Activated naive CD8-positive, alpha-beta T cell treated with anti-CD3 and anti-CD28 coated beads for 36 hours (primary cell): ENCODE measurements at places on chromosomes 3 and 15. TPM values are rescaled to one million over a fixed set of nuclear protein-coding genes. Genes with fewer than 3 reads are reported as not detected.

GRCh38 chr3:122642935-122643334 is 37.7 kb upstream of the PARP14 start:
- DNase-seq, result no peak
- H3K27me3 ChIP-seq, result peaks cover 13% of the 10 kb centered on the region
- peaks cover 16% of the 10 kb centered on the region for H3K4me1 ChIP-seq
- no peak overlapping the region for H3K4me3 ChIP-seq
- H3K27ac ChIP-seq, result no peak overlapping the region
- H3K36me3 ChIP-seq, result no peaks in the 10 kb centered on the region

- no peaks in the 10 kb centered on the region for H3K4me1 ChIP-seq
- no peaks in the 10 kb centered on the region for H3K36me3 ChIP-seq
- no peak overlapping the region for H3K27ac ChIP-seq
- H3K27me3 ChIP-seq, result peaks cover 18% of the 10 kb centered on the region
- no peak for DNase-seq
- no peak overlapping the region for H3K4me3 ChIP-seq
These were observed 98.8 kb upstream of the MB21D2 start for GRCh38 chr3:193016437-193016901.

DNA sequence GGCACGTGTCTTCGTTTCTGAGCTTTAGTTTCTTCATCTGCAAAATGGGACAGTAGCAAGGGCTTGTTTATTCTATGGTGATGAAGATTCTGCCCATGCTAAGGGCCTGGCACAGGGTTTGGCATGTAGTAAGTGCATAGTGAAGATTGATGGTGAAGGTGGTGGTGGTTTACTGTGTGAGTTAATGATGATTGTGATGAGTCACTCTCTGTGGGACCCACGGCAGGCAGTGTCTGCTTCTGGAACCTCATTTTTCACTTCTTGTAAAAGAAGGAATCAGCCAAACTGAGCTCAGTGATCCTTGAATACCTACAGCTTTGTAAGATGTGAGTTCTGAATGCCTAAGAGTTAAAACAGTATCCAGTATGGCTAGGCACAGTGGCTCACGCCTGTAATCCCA is 86.2 kb upstream of the LRTM1 start:
- no peaks in the 10 kb centered on the region for H3K27me3 ChIP-seq
- no peak overlapping the region for H3K4me3 ChIP-seq
- H3K27ac ChIP-seq, result no peak overlapping the region
- no peaks in the 10 kb centered on the region for H3K4me1 ChIP-seq
- no peaks in the 10 kb centered on the region for H3K36me3 ChIP-seq

DNA sequence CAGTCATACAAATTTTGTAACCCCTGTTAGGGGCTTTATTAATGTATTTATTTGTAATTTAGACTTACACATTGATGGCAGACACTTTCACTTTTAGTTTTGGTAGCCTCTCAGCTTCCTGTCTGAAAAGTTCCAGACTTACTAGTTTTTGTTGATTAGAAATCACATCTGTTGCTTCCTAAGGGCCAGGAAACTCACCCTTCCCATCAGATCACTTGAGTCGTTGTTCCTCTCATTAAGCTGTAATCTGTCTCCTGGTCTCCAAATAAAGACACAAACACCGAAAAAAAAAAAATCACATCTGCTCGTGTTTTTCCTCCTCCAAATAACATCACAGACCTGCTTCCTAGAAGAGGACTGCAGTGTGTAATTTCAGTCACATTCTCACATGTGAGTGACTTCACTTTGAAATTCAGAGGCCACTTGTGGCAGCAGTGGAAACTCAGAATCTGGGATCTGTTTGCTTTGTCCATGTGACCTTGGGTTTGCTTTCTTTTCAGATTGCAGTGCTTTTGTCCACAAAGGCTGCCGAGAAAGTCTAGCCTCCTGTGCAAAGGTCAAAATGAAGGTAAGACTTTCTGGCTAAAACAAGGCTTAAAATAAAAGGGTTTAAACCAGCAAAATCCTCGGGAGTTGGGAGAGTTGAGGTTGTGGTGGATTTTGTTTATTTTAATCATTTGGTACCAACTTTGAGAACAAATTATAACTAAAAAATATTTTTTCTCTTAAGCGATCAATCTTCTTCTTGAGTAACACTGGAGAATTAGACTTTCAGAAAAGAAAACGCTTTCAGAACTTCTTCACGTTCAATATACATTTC is 87.0 kb downstream of the KLHL25 start:
- no peaks in the 10 kb centered on the region for H3K27me3 ChIP-seq
- H3K4me1 ChIP-seq, result peaks cover 81% of the 10 kb centered on the region
- H3K4me3 ChIP-seq, result peak overlapping the region; percentile 88
- DNase-seq, result no peak
- H3K27ac ChIP-seq, result peak overlapping the region; percentile 100
- peaks cover 43% of the 10 kb centered on the region for H3K36me3 ChIP-seq

ZNF502 gene
- 2.4 TPM for total RNA-seq

REC114 gene
- not detected for total RNA-seq
